Activated CD4-positive, alpha-beta T cell treated with anti-CD3 and anti-CD28 coated beads, Interleukin-10, Interleukin-2, amounts not matched to agents 100 ng/mL and 50 ng/mL, durations not matched to agents 16 hours and 8 hours (primary cell): ENCODE measurements at places on chromosomes 7 and 10.

DNA sequence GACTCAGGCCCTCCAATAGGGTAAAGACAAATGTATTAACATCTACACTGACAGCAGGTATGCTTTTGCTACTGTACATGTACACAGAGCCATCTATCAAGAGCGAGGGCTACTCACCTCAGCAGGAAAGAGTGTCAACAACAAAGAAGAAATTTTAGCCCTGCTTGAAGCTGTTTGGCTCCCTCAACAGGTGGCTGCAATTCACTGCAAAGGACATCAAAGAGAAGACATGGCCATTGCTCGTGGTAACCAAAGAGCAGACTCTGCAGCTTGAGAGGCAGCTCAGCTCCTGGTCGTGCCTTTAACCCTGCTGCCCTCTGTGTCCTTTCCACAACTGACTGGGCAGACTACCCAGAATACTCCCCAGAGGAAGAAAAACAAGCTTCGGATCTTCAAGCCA, 5.1 kb downstream of the AKR1B15 start:
- DNase-seq = no peak

DNA sequence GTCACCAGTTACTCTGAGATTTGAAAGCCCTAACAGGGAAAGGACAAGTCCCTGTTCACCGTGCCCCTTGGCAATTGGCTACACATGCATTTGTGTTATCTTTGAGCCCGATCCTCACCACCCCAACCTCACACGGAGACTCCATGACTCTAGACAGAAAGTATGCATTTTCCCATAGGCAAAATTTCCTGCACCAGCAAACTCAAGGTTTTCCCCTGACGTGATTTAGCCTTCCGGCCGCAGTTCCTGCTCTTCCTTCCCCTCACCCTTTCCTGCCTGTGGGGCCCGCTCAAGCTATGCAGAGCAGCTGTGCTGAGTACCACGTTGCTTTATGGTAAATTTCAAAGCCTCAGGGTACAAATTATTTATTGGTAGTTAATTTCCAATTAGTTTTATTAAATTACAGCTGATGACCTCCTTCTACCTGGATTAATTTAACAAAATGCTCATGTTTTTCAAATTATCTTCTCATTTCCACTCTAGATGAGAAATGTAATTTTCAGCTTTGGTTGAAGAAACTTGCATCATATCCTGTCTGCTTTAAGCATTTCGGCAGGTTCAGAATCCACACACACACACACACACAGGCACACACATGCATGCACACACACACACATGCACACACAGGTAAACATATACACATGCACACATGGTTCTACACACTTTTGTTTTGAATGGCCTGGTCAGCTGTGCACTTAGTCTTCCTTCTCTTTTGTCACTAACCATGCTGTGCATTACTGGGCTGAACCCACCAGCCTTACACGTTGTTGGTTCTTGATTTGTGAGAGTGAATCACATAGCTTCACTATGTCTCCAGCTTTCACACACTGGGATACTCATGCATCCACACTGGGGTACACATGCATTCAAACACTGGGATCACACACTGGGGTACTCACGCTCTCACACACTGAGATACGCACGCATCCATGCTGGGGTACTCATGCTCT, 283.1 kb upstream of the PITRM1 start:
- no peak for DNase-seq

DNA sequence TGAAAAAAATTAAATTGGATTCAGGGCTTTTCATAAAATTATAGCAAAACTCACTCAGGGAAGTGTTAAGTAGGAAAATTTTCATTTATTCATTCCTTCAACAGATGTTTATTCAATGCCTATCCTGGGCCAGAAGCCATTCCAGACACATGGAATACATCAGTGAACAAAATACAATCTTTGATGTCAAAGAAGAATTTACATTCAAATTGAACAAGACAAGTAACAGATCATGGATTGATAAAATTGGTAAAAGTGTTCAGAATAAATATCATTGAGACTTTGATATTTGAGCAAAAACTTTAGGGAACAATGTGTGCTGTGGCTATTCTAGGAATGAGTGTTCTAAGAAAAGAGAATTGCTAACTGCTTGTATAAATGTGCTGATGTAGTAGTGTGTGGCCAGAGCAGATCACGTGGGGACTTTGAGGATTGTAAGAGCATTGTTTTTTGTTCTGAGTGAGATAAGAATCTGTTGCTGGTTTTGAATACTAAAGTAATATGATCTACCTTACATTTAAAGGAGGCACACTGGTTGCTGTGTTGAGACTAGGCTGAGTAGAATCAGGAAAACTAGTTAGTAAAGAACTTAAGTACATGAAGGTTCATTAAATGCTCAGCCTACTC, 957.2 kb downstream of the PCDH15 start:
- DNase-seq = no peak

DNA sequence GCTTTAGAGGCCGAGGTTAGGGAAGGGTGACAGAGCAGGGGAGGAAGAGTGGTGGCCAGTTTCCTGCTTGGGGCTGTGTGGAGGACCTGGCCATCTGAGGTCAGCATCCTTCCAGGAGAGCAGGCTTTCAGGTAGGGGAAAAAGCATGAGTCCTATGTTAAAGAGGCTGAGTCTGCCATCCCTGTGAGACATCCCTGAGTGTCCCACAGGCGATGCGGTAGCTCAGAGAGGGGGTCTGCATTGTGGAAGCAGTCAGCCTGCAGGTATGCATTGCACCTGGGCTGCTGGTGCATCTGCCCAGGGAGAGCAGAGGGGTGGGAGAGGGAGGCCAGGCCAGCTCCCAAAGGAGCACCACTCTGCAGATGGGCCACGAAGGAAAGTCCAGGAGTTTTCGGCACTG, 282.1 kb upstream of the ZNF32 start:
- no peak for DNase-seq

GRCh38 chr10:62885684-62886461, 69.7 kb upstream of the EGR2 start:
- DNase-seq = no peak

- no peak for DNase-seq
These were observed 80.9 kb upstream of the CDK6 start for GRCh38 chr7:92917230-92917629.

DNA sequence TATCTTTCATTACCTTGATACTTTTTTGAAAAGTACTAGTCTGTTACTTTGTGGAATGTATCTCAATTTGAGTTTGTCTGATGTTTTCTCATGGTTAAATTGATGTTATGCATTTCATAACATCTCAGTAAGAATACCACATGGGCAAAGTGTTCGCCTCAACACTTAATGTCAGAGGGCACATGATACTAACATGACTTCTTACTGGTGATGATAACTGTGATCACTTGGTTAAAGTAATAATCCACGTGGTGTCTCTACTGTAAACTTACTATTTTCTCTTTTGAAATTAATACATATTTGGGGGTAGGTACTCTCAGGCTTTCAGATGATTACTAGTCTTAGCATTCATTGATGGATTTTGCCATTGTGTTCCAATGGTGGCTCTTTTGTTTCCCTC, 2.2 kb downstream of the SDHAF3 start:
- no peak for DNase-seq

GRCh38 chr10:95508730-95509129, 52.4 kb downstream of the SORBS1 start:
- DNase-seq = no peak

- DNase-seq = peak; percentile 43
These were observed 34.6 kb downstream of the AGK start for GRCh38 chr7:141585592-141586510.

GRCh38 chr7:131074043-131074442, 253.6 kb upstream of the MKLN1 start:
- DNase-seq = no peak

DNA sequence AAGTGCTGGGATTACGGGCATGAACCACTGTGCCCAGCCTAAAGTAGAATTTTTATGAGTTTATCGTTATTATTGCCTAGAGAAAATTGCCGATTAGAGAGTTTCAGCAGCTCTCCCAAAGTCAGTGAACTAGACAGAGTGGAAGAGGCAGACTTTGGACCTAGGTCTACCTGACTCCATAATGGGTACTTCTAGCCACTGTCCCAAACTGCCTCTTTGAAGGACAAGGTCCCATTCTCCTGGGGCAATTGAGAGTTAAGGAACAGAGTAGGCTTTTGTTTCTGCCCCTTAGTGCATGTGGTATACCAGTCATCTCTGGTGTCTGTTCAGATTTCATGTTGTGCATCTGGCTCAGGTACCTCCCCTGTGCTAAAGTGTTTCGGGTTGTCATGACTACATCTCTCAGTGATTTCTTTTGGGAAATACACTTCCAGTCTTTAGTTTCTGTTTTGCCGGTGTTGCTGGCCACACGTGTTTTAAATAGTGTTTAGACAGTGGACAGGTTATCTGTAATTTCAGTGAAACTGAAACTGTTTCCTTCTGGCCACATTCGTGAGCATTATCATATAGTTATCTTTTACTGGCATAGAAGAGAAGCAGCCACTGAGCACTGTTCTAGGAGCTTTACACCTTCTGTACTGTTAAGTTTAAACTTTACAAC, 4.7 kb downstream of the TMEM236 start:
- peak; percentile 28 for DNase-seq

GRCh38 chr10:3064423-3064822, 2.9 kb upstream of the PFKP start:
- DNase-seq = no peak

GRCh38 chr10:101818872-101819633, 809 bp upstream of the OGA start:
- DNase-seq = no peak
